ENCODE measurements at places on chromosomes 12 and 14.

- DNase-seq = no peak
These were observed 814.9 kb downstream of the LRFN5 start for GRCh38 chr14:42421377-42422078.

DNA sequence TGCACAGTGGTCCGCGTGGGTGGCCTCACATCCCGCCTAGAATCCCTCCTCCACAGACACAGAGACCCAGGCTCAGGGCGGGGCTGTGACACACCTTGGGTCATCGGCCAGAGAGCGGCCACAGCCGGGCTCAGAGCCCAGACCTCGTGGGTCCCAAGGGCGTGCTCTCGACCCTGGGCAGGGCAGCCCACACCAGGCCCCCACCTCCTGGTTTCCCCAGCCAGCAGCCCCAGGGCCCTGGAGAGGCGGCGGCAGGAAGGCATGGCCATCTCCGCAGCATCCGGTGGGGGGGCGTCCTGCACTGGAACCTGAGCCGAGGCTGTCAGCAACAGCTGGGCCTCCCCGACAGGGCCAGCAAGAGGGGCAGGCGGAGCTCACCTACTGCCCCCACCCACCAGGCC is 15.2 kb downstream of the JAG2 start:
- DNase-seq = no peak

DNA sequence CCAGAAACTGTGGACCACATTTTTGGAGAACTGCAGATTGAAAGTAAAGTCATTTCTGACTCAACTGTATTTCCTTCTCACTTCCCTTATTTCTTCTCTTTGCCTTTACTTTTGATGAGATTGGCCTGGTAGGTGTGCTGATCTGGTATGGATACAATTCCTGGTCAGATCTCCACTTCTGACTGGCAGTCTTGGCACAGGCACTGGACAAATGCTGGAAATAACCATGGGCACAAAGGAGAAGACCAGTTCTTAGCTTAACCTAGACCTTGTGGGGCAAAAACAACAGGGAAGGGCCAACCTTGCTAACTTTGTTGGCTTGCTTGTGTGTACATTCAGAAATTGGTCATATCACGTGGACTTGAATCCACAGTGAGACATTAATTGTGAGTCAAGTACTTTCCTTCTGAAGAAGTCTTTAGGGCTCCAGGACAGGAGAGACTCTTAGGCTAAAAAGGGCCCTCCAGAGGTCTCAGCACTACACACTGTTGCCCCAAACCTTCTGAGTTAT is 75.0 kb downstream of the DIP2B start:
- DNase-seq = no peak

- peak; percentile 77 for DNase-seq
These were observed 24.5 kb downstream of the GPRC5D start for GRCh38 chr12:12927211-12928079.

- no peak for DNase-seq
These were observed 26.6 kb downstream of the PXN start for GRCh38 chr12:120238839-120239445.

- no peak for DNase-seq
These were observed 23.6 kb downstream of the MMAB start for GRCh38 chr12:109549613-109550270.
